ENCODE measurements at places on chromosomes 12 and 14.

DNA sequence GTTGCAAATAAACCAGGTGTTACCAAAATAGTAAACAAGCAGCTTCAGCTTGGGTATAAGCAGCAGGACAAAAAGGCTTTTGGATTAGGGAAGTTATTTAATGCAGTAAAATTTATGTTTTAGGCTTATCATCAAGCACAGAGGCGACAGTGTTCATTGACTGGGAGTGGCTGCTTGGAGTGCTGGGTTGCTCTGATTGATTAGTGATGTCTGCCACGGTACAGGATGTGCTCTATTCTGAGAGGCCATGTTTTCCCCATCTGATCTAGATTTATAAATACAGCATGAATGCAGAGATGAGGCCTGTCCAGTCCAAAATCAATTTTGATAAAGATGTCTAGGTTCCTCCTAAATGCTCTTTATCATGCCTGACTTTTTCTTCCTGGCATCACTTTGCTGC is 83.5 kb downstream of the MAP1LC3B2 start:
- DNase-seq: no peak

DNA sequence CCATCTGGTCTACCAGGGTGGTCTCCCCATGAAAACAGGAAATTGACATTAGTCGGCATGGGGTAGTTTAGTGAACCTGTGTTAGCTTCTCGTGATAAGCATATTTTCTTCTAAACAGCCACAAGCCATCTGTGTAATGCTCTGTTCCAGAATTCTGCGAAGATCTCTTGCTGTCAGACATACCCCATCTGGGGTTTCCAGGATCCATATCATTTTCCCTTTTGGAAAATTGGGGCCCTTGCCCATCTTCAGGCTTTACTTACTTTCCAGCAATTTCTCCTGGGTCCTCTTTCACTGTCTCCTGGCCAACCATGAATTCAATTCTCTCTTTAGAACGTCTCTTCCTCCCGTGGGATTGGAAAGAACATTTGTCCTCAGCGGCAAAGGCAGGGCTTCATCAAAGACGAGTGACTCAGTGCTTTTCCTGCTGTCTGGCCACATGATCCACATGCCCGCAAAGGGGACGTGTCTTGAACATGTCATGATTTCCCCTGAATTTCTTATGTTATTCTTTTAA is 21.4 kb upstream of the NCOR2 start:
- DNase-seq: peak; percentile 64

- peak; percentile 53 for DNase-seq
These were observed 221.8 kb downstream of the TMEM121 start for GRCh38 chr14:105748204-105748578.

DNA sequence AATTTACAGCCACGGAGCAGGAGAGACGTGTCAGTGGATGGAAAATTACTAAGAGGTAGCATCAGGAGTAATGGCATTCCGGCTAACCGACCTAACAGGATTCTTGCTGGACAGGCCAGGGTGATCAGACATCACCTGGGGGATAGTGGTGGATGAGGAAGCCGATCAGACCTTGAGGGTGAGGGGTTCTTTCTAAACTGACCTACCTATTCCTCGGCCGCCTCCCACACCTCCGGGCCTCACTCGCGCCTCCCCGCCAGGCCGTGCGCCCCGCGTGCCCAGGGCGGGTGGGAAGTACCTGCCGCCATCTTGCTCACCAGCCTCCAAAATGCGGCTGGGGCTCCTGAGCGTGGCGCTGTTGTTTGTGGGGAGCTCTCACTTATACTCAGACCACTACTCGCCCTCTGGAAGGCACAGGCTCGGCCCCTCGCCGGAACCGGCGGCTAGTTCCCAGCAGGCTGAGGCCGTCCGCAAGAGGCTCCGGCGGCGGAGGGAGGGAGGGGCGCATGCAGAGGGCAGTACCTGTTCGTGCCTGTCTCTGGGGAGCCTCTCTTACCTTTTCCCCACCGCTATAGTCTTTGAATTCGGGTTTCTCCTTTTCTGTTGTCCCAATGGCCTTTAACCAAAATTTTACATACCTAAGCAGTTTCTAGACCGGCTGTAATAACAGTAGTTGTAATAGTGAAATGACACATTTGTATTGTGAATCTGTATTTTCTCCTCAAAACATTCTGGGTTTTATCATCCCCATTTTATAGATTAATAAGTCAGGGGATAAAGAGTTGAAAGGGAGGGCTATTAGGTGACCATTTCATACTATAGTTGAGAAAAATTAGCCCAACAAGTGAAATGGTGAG is at the start of gene TMPRSS12:
TMPRSS12 (plus strand) TSS at position 290 of the 857 bp plus-strand sequence; CDS start at position 329, 39 bp downstream.
- DNase-seq: no peak

DNA sequence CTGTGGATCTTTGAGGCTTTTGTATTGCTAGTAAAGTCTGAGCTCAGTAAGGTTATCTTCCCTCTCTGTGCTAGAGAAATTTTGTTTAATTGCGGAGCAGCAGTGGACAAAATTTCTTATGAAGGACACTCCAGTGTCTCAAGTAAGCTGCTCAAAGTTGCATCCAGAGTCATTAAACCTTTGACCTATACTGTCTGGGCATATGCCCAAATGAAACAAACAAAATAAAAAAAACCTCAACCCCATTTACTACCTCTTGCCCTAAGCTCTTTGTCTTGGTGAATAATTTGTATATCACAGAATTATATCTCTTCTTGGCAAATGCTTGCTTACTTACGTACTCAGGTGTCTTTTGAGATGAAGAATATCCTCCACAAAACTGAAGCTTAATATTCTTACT is 465.2 kb downstream of the SOX5 start:
- no peak for DNase-seq

GRCh38 chr12:111777345-111778045 is 10.8 kb downstream of the ALDH2 start:
- no peak for DNase-seq

- peak; percentile 24 for DNase-seq
These were observed 142.8 kb downstream of the VRK1 start for GRCh38 chr14:96940009-96940408.

DNA sequence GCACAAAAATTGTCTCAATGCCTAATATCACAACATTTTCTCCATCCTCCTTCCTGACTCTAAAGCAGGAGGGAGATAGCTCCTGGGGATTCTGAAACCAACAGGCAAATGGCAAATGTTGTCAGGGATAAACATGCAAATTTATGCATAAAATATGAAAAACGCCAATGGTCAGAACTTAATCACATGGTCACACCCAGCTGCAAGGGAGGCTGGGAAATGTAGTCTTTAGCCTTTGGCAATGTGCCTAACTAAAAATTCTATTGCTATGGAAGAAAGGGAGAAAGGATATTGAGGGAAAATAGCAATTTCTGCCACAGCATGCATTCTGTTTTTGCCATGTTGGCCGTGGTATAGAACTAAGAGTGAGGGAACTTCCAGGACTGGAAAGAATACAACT is 11.7 kb upstream of the OASL start:
- DNase-seq: peak; percentile 34

- no peak for DNase-seq
These were observed 500 bp downstream of the GPR137C start for GRCh38 chr14:52553002-52553670.

- DNase-seq: no peak
These were observed 24.3 kb downstream of the PPP1CC start for GRCh38 chr12:110718222-110718908.

DNA sequence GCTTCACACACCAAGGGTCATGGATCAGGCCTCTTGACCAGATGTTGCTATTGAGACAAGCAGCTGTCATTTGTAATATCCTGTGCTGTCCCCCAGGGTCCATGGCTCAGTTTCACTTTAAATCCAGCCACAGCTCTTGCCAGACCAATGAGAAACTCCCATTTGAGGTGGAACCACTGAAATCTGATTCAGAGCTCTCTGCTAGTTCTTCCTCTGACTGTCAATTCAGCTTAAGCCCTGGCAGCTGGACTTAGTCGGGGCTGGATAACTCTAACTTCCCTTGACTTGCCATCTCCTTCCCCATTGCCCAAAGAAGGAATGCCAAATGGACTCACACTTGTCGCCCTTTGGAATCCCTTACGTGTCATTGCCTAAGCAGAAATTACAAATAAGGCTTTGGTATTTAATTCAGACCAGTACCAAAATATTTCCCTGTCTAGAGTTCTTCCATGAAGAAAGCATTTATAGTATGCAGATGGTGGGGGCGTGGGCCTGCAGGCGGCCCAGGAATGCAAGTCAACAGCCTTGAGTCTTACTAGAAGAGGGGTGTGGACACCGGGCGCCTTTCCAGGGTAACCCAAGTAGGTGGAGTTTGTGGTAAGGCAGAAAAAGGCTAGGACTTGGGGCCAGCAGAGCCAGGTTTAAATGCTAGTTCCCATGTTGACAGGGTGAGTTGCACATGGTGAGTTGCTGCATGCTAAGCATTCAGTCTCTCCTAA is 96.9 kb upstream of the TMPO start:
- peak; percentile 87 for DNase-seq

GRCh38 chr14:91482263-91483013 is 27.7 kb downstream of the PPP4R3A start:
- DNase-seq: no peak

DNA sequence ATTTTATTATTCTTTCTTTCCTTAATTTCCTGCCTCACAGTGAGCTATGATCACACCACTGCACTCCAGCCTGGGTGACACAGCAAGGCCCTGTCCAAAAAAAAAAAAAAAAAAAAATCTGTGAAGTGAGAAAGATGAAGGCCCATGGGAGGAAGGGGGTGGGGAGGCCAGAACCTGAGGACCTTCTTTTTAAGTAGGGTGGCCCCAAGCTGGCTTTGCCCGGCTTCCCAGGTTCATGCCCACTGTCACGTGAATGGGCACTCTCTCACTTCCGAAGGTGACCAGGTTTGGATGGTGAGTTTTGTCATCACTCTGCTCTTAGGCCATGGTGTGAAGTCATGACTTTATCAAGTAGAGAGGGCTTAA is 82.3 kb downstream of the TNFAIP2 start:
- DNase-seq: no peak

DNA sequence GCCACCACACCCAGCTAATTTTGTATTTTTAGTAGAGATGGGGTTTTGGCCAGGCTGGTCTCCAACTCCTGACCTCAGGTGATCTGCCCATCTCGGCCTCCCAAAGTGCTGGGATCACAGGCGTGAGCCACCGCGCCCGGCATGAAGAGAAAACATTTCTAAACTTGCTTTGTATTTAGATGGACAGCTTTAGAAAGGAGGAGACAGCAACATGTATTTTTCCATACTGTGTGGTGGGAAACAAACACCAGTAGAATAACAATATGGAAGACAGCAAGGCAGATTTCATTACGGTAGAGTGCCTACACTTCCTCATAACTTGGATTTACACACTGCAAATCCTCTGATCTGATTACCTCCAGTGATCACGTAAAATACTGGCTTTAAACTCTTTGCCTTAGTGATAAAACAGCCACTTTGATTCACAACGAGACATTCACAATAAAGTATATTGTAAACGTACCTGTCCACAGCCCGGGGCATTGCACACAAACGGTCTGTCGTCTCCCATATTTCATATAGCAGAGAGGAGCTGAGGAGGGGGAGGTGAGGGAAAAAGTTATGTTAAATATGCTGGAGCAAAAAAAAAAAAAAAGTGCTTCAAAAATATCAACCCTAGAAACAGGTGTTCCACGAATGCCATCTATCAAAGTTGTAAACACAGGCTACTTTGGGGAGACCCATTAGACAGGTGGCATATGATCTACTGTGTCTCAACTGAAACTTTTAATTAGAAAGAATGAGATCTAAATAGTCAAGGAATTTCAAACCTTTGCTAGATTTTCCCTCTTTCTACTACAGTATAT is 25.5 kb downstream of the ATF7 start:
- no peak for DNase-seq

GRCh38 chr12:67790660-67791059 is 142.1 kb downstream of the DYRK2 start:
- DNase-seq: no peak

- no peak for DNase-seq
These were observed 206.5 kb upstream of the EEA1 start for GRCh38 chr12:93135286-93136239.

- no peak for DNase-seq
These were observed 143.1 kb downstream of the TPH2 start for GRCh38 chr12:72081777-72082176.

- no peak for DNase-seq
These were observed 87.0 kb downstream of the DNAI7 start for GRCh38 chr12:25107920-25108319.

DNA sequence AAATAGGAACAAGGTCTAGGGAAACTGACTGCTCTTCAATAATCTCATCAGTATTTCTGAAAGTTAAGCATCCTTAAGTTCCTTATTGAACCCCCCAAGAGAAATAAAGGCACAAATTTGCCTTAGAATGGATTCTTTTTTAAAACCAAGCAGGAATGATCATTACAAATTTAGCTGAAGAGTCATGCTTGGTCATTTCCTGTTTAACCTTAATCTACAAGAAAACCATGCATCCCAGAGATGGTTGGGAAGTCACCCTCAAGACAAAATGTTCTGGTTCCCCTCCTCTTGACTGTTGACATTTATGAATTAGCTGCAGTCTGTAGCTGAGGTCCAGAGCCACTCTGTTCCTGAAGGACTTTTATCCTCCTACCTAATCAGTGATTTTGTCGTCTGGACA is 291.8 kb upstream of the G2E3 start:
- DNase-seq: peak; percentile 62

DNA sequence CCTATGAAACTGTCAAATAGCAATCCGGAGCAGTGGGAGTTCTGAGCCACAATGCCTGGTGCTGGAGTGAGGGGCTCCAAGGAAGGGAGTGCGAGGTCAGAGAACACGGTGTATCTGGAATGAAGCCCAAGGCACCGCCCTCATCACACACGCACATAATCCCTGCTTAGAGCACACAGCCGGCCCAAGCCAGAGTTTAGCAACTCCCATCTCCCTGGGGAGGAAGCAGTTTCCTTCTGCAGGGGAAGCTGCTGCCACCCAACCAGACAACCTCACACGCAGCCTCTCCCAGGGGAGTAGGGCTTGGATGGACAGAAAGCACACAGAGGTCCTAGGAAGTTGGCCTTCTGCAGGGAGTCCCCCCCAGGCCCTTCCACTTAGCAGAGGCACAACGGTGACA is 31.3 kb downstream of the ACTN1 start:
- DNase-seq: no peak

- no peak for DNase-seq
These were observed 283.2 kb downstream of the NUAK1 start for GRCh38 chr12:105855361-105856047.

DNA sequence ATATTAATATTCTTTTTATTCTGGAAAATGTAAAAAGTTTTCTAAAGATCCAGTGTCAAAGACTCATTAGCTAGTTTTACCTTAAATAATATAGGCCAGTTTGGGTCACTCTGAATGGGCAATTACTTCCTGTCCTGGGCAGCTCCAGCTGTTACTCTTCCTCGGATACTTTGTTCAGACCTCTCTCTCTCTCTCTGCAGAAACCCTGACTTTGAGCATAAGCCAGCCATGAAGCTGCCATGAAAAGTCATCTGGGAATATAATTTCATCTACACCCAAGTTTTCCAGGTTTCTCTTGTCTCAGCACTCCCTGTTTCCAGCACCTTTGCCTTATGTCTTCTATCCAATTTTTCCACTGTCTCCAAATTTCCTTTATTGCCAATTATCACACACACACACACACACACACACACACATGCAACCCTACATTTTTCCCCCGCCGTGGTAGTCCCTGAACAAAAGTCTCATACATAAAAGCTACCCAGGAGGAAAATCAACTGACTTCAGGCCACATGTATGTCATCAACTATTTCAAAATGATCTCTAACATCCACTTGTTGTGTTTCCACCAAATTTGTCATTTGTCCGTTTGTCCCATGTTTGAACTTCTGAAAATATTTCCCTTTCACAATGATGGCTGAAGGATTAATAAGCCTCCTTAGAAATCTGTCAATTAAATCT is 318.1 kb downstream of the SSPN start:
- no peak for DNase-seq

GRCh38 chr12:24659016-24659415 is 289.9 kb downstream of the BCAT1 start:
- no peak for DNase-seq

GRCh38 chr12:4032924-4033615 is 159.9 kb upstream of the PARP11 start:
- no peak for DNase-seq

All from HT1080 (cell line).